ENCODE measurements at places on chromosomes 12 and 14.

DNA sequence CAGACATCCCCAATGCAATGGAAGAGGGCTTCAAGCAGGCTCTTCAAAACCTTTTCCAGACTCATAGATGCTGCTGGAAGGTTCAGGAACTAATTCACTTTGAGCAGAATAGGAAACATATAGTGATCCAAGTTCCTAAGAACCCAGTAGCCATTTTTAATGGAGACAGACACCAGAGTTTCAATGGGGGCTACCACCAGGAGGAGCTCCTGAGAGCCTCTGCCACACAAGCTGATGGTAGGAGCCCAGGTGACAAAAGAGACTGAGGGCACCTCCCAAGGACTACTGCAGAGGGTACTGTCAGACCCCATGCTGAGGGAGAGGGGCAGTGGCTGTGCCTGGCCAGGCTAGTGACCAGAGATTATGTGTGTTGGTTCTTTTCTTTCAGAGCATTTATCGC is 45.9 kb downstream of the IFNG start:
- no peak for DNase-seq

DNA sequence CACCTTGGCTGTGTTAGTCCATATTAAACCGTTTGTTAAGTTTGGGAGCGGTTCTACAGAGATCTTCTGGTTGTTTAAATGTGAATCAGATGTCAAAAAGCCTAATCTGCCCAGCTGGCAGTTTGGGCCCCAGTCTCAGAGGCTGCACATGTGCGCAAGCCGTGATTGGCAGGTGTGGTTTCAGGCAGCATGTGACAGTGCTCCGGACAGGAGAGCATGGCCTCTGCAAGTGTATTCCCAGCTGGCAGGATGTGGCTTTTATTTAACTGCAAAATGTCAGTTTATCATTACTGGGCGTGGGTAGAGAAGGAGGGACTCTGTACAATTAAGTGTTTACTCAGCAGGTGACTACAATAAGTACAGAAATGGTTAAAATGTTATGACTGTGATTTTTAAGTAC is 77.5 kb downstream of the PELI2 start:
- no peak for DNase-seq

GRCh38 chr12:91104812-91105466 is 6.4 kb downstream of the LUM start:
- DNase-seq: no peak

- DNase-seq: no peak
Measured at GRCh38 chr12:109824731-109825130, 8.5 kb downstream of the TRPV4 start.

GRCh38 chr12:56995201-56995929 is 11.0 kb downstream of the ZBTB39 start:
- no peak for DNase-seq

GRCh38 chr12:15830538-15830937 is 41.4 kb upstream of the EPS8 start:
- DNase-seq: no peak

DNA sequence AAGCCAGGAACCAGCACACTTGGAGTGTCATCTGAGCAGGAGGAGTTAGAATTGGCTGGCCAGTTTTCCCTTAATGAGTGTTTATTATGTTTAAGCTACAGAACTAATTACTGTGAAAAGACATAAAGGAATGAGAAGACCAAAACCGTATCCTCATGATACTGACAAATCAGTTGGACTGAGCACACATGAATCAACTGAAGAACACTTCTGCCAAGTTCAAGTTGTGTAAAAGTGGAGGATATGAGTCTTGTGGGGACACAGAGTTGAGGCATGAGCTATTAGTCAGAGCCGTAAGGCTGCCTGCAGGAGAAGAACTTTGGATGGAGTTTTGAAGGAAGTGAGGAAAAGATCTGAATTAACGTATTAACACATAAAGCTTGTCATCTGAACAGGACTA is 43.1 kb downstream of the HMGA2 start:
- DNase-seq: no peak

- DNase-seq: no peak
Measured at GRCh38 chr14:99284254-99285004, 12.4 kb upstream of the BCL11B start.

DNA sequence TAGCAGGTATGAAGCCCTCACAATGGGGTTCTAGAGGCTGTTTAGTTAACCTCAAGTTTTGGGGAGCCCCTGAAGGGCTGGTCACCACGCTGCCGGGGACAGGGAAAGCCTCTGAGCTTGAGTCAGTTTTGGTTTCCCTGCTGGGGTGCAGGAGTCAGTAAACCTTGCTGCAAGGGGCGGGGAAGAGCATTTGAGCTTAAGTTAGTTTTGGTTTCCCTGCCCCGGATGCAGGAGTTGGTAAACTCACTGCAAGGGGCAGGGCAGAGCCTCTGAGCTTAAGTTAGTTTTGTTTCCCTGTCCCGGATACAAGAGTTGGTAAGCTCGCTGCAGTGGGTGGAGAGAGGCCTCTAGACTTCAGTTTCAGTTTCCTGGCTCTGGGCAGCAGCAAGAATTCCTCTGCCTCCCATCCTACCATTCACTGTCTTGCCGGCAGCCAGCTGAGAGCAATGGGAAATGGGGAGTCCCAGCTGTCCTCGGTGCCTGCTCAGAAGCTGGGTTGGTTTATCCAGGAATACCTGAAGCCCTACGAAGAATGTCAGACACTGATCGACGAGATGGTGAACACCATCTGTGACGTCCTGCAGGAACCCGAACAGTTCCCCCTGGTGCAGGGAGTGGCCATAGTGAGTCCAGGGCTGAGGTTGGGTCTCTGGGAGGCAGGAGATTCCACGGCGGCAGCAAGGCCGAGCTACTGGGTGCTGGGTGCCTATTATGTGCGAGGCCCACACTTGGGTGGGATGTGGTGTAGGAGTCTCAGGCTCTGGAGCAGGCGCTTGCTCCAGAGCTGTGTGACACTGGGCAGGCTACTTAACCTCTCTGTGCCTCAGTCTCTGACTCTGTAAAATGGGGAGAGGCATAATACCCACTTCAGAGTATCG is at the start of gene OAS2:
TSS of gene OAS2 (plus strand) at position 357 of the 878 bp plus-strand sequence. CDS start at position 447, 90 bp downstream.
- DNase-seq: no peak

DNA sequence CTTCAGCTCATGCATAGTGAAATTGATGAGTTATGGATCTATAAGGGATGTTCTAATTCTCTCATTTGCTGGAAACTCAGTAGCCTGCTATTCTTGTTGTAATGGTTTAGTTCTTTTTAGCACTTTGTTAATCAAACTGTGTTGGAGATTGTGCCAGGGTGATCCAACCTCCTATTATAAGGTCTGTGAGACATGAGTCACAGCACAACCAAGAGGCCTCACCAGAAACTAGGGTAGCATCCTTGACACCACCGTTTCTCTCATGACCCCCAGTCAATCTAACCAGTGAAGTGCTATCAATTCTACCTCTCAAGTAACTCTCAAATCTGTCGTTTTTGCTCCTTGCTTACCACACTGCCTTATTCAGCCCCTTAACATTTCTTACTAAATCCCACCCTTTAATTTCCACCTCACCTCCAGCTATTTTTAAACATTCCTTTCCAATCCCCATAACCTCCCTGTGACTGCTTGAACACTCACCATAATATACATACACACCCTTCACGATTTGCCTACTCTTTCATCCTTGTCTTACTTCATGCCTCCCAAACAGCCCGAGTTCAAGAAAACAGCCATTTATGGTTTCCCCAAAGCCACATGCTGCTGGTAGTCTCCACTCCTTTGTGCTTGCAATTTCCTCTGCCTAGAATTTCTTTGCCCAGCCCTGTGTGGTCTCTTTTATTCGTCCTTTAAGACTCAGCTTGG is 53.9 kb upstream of the NUDT4 start:
- DNase-seq: no peak

DNA sequence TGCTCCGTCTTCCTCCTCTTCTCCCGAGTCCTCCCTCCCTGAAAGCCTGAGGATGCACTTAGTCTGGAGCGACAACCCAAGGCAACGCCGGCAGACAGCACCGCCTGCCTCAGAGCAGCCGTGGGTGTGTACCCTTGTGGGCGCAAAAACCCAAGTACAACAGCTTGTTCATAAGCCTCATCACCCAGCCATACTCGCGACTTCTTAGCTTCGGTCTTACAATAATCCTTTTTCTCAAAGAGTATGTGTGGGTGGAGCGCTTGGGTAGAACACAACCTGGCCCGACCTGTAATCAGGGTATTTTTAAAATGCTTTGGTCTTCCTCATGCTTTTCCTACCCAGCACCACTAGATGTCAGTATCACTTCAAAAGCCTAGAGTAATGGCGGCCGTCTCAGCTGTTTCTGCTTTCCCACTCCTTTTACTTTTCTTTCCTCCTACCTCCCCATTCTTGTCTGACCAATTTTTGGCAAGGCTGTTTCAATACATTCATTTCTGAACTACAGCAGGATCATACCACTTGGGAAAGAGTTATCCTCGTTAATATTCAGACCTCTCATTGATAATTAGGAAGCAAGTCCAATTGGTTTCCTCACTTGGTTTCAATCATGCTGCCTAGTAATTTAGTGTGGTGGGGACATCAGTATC is 198.9 kb downstream of the EPS8 start:
- peak; percentile 41 for DNase-seq

DNA sequence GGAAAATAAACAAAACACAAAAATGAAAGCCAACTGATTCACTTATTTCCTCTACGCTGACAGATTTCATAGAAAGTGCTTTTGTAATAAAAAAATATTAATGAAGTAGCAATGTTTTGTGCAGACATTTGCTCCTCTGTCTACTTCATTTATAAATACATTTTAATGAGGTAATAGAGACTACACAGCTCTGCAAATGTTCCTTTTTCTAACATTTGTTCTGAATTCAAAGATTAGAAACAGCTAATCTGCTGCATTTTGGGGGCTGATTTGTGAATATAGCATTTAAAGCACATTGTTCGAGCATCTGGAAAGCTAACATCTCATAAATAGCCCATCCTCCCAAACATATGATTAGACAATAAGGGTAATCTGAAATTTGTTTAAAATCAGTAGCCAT is 97.8 kb downstream of the PRKD1 start:
- no peak for DNase-seq

DNA sequence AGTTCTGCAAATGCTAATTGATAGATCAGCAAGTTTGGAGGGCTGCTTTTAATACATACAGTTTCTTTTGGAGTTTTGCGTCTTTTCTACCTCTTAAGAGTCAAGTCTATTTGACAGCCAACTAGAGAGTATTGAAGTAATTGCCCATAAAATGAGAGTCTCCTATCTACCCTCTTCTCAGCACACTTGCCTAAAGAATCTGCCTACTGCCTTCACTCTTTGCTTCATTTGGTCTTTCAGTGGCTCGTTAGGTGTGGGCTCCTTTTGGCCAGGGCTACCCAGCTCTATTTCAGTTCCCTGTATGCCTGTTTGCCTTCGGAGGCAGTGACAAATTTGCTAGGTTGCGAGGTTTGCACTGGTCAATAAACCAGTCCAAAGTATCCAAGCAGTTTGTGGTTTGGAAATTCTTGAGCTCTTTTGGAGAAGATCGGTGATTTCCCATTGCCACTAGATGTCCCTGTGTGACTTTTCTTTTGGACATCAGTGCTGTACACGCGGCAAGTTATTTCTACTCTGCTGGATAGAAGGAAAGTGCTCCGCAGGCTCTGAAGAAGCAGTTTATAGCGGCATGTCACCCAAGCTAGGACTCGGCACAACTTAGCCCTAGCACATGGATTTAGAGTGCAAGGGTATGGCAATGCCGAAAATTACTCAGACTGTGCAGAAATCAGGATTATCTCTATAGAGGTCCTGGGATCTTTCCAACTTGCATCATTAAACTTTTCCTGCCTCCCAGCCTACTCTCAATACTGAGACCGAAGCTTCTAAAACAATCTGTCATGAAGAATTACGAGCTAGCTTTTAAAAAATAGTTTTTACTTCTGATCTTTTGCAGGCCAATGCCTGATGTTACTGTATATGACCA is 38.6 kb downstream of the MGST1 start:
- peak; percentile 41 for DNase-seq

- no peak for DNase-seq
Measured at GRCh38 chr12:6096527-6096926, 27.9 kb downstream of the VWF start.

DNA sequence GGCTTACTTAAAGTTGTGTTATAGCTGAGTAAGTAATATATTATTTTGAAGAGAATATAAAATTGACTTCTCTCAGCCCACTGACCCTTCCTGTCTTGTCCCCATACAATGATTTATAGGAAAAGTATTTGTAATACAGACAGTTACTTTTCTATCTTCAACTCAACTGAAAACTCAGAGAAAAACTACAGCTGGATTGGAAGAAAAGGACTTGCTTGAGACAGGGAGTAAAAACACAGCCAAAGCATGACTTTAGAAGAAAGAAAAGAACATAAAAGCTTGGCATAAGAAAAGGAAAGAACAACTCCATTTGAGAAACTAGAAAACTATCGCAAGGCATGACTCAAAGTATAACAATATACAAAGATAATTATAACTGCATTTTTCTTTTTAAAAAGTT is 57.5 kb downstream of the MSRB3 start:
- no peak for DNase-seq

- no peak for DNase-seq
Measured at GRCh38 chr12:16573398-16574077, 32.4 kb downstream of the LMO3 start.

GRCh38 chr14:95163666-95164065 is 6.3 kb upstream of the DICER1 start:
- no peak for DNase-seq

Measured in AG04450 (cell line).